ENCODE measurements at places on chromosomes 16 and 17.
A peak's percentile ranks its signal among the peaks of the same experiment; 100 is the strongest.

DNA sequence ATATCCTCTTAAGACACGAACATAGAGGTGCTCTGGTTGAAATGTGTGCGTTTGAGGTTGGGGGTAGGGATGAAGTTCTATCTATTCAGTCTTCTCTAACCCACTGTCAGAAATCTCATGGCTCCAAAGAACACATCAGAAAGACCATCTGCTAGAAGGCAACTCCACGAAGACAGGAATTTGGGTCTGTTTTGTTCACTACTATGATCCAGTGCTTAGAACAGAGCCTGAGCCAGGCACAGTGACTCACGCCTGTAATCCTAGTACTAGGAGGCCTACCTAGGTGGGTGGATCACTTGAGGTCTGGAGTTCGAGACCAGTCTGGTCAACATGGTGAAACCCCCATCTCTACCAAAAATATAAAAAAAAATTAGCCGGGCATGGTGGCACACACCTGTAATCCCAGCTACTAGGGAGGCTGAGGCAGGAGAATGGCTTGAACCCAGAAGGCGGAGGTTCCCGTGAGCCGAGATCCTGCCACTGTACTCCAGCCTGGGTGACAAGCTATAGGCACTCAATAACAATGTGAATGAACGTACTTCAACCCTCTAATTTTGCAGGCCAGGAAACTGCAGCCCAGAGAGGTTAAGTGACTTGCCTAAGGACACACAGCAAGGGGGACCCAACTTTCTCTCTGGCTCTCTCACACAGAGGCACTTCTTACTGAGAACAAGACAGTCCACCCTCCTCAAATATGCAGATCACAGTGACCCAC is 2.3 kb downstream of the CASKIN2 start:
- DNase-seq: no peak

GRCh38 chr17:38349097-38349730 is 2.4 kb upstream of the SOCS7 start:
- peak; percentile 26 for DNase-seq

- DNase-seq: no peak
These were observed 13.2 kb downstream of the SLC7A5 start for GRCh38 chr16:87855852-87856715.

DNA sequence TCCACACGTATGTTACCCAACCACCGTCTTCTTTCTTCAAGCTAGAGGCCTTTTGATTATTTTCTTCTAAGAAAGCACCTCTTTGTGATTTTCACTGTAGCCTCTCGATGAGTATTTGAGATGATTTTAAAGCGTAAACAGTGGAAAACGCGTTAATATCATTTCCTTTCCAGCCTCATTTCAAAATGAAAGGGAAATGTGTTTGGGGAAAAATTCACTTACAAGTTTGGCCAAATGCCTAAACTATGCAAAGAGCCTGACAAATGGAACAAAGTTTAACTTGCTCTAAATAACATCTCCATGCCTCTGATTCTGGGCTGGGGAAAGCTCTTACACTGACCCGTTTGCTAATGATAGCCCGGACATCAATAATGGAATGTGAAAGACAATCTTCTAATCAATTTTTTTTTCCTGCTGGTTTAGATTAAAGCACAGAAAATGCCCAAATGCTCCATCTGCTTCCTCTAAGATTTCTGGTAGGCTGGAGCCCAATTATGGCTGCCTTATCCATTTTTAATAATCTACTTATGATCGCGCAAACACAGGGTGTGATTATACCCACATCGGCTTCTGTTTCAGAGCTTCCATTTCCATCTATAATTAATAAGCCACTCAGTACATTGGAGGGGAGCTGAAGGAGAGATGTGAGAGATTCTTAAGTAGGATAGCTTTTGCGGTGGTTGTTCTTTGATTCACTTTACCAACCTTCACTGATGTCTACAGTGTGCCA is 43.5 kb downstream of the HS3ST2 start:
- no peak for DNase-seq

GRCh38 chr17:78493450-78493849 is 83.7 kb downstream of the DNAH17 start:
- DNase-seq: no peak

- DNase-seq: peak; percentile 97
These were observed 863.5 kb downstream of the KCNJ2 start for GRCh38 chr17:71032746-71033273.

- DNase-seq: no peak
These were observed 9.8 kb downstream of the CA5A start for GRCh38 chr16:87926246-87927194.

DNA sequence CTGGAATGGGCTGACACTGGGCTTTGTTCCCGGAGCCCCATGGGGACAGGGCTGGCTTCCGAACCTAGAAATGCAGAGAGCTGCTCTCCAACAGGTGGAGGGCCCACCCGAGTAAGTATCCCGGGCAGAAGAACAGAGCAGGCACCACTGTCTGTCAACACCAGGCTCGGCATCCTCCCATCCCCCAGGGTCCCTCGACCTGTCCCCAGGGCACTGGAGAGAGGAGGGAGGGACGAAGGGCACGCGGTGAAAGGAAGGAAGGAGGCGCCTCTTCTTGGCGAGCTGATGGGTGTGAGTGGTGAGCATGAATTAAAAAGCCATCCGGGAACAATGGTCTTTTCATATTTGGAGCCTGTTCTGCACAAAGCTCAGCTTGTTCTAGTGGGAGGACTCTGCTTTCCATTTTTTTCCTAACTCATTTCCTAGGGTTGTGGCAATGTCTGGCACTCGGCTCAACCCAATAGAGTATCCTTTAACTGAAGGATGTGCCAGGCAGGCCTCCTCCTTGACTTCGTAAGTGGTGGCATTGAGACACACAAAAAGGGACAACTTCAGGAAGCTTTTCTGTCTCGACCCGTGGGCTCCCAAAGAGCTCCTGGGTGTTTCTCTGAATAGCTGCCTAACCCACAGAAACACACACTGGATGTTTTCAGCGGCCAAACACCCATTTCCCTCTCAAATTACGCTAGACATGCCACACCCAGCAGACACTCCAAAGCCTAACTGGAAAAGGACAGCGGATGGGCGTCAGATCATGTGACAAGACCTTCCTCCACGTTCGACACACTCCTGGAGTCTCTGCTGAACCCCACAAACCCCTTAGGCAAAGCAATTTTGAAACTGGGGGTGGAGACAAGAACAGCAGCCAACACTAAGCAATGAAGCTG is 47.7 kb downstream of the ZFHX3 start:
- no peak for DNase-seq

DNA sequence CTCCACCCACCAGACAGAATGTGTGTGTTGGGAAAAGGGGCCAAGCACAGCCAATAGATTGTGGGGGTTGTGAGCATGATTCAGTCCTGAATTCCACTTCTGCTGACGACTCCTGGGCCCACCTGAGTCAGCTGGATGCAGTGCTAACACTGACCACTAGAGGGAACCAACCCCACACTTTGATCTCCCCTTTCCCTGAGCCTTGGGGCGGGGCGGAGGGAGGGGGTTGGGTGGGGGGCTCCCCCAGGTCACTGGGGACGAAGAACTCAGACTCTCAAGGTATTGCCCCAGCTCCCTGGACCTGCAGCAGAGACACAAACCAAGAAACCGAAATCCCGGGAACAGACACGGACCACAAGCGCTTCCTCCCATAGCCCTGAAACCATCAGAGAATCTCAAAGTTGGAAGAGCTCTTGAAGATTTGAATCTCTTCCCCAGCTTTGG is 621 bp upstream of the CSHL1 start:
- DNase-seq: no peak

- DNase-seq: no peak
These were observed 209.5 kb upstream of the MPHOSPH6 start for GRCh38 chr16:82379551-82379950.

- DNase-seq: no peak
These were observed 2.9 kb downstream of the HIGD1B start for GRCh38 chr17:44850612-44851011.

GRCh38 chr16:2743007-2743810 is 9.2 kb upstream of the SRRM2 start:
- no peak for DNase-seq

GRCh38 chr16:27726621-27727261 is 176.8 kb downstream of the KATNIP start:
- no peak for DNase-seq

DNA sequence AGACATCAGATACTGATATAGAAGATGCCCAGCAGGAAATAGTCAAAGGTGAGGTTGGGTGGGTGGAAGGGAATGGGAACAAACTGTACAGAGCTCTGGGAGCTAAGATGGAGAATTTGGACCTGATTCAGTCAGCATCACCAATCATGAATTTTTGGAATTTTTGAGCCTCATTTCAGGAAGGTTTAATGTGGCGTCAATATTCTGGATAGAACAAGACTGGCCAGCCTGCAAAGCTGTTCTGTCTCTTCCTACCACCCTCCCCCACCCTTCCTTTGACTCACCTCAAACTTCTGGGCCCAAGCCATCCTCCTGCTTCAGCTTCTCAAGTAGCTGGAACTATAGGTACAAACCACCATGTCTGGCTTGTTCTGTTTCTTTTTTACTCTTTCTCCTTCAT is 32.6 kb downstream of the CTCF start:
- no peak for DNase-seq

DNA sequence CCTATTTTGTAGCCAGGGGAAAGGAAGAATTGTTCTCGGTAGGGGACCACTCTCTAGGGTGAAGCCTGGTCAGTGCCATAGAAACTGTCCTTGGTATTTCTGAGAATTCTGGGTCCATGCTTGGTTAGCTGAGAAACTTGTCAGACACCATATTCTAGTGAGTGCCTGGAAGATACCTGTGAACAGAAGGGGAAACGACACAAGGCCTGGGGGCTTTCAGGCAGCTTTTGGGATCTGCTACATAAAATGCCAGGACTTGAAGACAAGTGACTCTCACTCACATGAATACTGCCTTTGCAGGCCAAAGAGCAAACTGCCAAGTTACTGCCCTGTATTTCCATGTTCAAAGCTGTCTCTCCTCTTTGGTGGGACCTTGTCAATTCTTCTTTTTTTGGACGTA is 18.3 kb downstream of the ODF4 start:
- no peak for DNase-seq

DNA sequence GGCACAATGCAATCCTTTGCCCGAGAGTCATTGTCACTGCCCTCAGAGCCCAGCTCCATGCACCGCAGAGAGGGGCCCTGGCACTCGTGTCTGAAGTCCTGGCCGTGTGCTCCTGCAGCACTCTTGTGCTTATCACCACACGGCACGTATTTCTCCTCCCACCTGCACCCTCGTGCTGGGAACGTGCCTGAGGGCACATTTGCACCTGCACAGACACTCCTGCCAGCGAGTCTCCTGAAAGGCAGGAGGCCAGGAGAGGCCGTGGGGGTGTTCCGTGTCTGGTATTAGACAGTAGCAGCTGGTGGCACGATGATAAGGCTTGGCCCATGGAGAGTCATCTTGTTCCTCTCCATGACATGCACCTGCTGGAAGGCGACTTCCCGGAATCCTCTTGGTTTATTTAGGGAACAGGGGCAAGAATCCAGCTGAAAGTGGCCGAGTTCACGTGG is 3.4 kb upstream of the ACSF3 start:
- DNase-seq: peak; percentile 59

All from NCI-H1417 treated with DMSO at 0.1 percent for 48 hours (cell line).